ENCODE measurements at places on chromosomes 13 and 19.
A peak's percentile ranks its signal among the peaks of the same experiment; 100 is the strongest.

- DNase-seq = peak; percentile 80
Observed at GRCh38 chr13:30832845-30833332, 73.2 kb upstream of the MEDAG start.

GRCh38 chr19:2057484-2058469 lies 6.7 kb upstream of the MKNK2 start:
- DNase-seq = no peak

- no peak for DNase-seq
Observed at GRCh38 chr19:17648097-17648660, 40.0 kb downstream of the UNC13A start.

GRCh38 chr13:45194081-45194939 lies 6.5 kb downstream of the KCTD4 start:
- no peak for DNase-seq

DNA sequence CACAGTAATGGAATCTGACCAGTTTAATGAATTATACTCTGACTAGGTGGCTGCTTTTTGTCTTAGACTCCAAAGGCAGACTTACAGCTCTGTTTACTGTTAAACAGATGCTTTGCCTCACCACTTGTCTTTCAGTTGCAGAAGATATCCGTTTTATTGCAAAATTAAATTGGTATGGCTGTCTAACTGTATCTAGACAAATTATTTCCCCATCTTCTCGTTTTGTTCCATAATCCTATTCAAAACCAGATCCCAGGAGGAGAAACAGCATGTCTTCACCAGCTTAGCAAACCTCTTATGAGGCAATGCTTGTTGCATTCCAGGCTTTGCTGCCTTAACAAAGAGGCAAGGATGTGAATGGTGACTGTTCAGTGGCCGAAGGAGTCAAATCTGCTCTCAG lies 215.6 kb downstream of the TDRD3 start:
- DNase-seq = no peak

GRCh38 chr13:33800646-33801186 lies 17.2 kb upstream of the RFC3 start:
- no peak for DNase-seq

GRCh38 chr19:37346091-37346490 lies 24.8 kb upstream of the ZNF527 start:
- no peak for DNase-seq

DNA sequence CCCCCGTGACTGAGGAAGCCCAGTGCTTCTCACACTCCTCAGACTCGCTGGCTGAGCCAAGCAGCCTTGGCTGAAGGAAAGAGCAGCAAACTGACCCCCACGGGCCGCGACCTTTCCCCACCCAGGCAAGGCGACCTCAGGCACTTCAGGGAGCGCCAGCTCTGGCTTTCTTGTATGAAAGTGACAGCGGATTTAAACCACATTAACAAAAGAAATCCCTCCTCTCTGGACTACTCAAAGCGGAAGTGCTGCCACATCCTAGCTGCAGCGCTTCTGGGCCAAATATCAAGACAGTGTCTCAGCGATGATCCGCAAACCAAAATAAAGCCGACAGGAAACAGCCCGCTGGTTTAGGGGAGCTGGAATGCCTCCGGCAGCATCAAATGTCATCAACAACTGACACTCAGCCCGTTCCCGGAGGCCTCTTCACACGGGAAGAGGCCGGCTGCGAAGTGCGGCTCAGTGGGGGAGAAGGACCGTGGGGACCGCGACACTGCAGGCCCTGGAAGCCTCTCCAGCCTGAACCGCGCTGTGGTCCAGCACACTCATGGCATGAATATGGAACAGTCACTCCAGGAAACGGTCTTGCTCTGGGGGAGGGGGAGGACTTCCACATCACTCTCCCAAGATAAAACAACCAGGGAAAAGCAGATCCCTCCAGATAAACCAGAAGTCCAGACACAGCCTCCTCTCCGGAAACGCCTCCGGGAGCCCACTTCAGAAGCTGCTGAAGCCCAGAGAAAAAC lies 1.4 kb downstream of the RASA3 start:
- peak; percentile 31 for DNase-seq

- no peak for DNase-seq
Observed at GRCh38 chr19:10104665-10105508, 1.3 kb upstream of the PPAN start.

- DNase-seq = no peak
Observed at GRCh38 chr19:6599866-6600454, 9.0 kb upstream of the CD70 start.

DNA sequence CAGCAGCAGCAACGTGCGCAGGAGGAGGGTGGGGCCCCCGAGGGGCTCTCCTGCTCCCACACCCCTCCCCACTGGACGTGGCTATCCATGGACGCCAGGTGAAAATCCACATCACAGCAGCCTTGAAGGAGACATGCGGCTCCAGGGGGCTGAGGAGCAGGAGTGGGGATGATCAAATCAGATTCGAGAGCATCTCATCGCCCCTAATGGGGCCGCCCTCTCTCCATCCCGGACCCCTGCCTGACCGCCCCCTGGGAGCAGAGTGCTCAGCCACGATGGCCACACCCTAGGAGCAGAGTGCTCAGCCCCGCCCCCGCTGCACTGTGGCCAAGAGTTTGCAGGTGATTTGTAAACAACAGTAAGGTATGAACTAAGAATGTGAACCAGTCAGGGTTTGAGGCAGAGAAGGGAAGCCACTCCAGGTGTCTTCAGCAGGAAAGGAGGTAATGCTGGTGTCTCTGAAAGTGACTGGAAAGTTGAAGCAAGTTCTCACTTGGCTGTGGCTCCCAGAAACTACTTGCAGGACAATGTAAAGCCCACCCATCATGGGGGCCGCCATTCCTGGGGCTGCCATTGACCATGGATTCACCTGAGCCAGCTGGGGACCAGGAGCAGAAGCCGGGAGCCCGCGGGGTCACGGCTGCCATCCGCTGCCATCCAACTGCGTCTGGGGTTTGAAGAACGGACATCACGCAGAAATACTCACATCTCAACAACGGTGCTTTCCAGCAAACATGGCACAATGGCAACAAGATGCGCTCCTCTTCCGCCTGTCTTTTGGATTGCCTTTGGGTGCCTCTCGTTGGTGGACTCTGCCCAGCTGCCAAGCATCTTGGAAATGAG lies 71.8 kb downstream of the SPACA7 start:
- DNase-seq = no peak

DNA sequence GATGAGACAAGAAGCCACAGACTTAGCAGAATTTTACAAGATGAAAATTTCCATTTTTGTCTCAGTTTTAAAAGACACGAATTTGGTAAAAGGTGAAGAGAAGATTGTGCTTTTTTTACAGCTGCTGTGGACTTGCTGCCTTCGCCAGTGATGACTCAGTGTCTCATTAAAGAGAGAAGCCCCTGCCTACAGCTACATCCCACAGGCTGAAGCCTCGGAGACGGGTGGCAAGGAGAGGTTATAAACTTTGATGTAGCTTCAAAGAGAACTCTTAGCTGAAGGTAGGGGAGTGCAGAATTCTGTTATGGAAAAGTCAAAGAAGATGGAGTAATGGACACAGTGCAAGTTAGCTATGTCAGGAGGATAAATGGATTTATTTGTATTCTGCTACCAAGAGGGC lies 683.4 kb upstream of the ARGLU1 start:
- no peak for DNase-seq

DNA sequence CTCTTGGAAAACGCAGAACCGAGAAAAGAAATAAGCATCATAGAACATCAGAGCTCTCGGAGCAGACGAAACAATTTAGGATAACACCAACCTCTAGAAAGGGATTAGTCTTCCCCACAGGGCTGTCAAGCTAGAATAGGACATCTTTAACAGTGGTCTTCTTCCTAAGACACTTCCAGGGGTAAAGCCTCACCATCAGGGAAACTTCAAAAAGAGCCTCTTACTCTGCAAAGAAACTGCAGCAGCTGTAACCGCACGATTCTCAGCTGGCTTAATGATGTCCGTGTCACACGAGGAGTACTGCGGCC lies 642 bp downstream of the ZNF571 start:
- no peak for DNase-seq

GRCh38 chr13:18212873-18213272 lies 968.8 kb downstream of the TUBA3C start:
- peak; percentile 33 for DNase-seq

GRCh38 chr19:18670312-18670711 lies 13.2 kb upstream of the CRTC1 start:
- DNase-seq = no peak

DNA sequence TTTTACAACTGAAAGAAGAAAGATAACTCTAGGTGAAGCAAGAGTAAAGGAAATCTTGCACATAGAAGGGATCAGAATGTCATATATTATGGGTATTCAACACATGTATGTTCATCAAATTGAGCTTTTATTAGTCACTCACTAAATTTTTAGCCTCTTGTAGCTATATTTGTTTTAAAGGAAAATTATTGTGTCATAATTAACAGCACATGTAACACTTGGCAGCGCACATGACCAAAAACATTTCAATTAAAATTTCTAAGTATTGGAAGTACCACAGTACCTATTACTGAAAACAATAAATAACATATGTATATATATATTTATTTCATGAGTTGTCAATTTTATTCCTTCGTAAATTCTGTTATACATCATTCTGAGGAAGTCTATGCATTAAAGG lies 2800.4 kb downstream of the PCDH9 start:
- DNase-seq = no peak

DNA sequence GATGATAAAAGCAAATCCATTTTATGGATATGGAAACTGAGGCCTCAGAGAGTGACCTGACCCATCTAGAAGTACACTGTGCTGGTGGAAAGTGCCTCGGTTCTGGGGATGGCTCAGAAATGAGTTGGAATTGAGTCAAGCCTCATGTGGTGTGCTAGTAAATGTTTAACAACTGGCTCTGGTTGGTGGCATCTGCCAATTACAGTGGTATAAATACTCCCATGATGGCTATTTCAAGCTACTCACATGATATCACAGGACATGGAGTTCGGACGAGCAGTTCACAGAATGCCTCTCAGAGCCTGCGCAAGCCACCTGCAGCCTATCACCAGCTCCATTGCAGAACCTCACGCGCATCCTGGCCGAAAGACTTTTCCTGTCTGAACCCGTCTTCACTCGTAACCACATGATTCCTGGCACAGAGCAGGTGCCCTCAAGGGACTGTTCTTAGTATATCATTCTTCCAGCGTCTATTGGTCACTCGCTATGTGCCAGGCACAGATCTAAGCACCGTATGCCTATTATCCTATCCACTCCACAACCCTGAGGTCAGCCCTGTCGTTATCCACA lies 9.1 kb downstream of the TMEM150B start:
- no peak for DNase-seq

DNA sequence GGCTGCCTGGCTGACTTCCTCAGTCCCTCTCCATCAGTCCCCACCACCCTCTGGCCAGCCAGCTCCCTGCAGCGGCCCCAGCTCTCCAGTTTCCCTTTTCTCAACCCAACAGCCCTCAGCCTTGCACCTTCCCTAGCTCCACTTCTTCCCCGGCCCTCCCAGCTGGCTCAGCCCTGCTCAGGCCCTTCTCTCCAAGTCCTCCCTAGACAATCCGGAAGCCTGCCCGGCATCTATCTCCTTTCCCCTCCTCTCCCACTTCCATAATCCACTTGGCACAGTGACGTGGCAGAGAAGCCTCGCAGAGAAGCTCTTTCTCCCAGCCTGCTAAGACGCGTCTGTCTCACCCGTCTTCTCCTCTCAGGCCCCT lies 1.1 kb downstream of the UBXN6 start:
- no peak for DNase-seq

Measured in epithelial cell of prostate (primary cell).